Ovary (tissue), 10 donors: ENCODE measurements at places on chromosomes 1 and 21. TPM values are rescaled to one million over a fixed set of nuclear protein-coding genes. Genes with fewer than 3 reads are reported as not detected.

Gene AMIGO1
- 10.0 TPM for total RNA-seq

Gene IFNLR1
- 1.8 TPM for total RNA-seq

Gene ARTN
- total RNA-seq: 0.72 TPM

Gene TCHH
- 0.08 TPM for total RNA-seq

Gene TACSTD2
- total RNA-seq: 10.5 TPM

Gene GREM2
- 0.95 TPM for total RNA-seq

GRCh38 chr1:11535316-11535715 lies 56.4 kb downstream of the DISP3 start:
- DNase-seq: no peak

GRCh38 chr1:46689897-46690296 lies 18.2 kb downstream of the TEX38 start:
- DNase-seq: no peak

DNA sequence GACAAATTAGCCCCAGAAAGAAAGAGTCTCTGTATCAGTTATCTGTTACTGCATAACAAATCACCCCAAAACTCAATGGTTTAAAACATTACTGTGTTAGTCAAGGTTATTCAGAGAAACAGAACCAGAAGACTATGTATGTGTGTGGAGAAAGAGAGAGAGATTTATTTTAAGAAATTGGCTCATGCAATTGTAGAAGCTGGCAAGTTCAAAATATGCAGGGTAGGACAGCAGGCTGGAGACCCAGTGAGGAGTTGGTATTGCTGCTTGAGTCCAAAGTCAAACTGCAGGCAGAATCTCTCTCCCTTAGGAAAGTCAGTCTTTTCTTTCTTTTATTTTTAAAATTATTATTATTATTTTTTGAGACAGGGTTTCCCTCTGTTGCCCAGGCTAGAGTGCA lies 50.2 kb upstream of the TNR start:
- no peak for DNase-seq

DNA sequence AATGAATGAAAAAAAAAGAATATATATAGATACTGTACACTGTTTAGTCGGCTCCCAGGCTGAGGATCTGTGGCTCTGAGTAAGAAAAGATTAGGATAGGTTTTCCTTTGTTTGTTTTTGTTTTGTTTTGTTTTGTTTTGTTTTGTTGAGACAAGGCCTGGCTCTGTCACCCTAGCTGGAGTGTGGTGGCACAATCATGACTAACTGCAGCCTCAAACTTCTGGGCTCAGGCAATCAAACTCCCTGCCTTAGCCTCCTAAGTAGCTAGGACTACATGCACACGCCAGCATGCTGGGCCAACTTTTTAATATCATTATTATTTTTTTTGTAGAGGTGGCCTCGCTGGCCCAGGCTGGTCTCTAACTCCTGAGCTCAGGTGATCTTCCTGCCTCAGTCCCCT lies 87.9 kb upstream of the PTBP2 start:
- no peak for DNase-seq

GRCh38 chr1:107132195-107132594 lies 8.6 kb upstream of the NTNG1 start:
- no peak for DNase-seq

DNA sequence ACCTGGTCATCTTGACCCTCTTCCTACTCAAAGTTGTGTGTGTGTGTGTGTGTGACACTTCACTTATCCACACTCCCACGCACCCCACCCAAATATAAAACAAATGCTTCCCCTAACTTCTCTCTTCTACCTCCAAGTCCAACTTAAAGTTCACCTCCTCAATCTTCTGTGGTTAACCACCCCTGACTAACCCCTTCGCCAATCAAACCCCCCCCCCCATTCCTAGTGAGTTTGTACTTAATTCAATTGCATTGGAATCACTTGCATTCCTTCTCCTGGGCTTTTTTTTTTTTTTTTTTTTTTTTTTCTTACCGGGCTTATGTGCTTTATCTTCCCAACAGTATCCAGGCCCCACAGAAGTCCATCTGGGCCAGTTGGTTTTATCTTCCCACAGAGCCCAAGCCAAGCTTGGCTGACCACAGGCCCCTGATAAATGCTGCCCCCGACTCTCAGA lies 78.4 kb downstream of the CD58 start:
- no peak for DNase-seq

DNA sequence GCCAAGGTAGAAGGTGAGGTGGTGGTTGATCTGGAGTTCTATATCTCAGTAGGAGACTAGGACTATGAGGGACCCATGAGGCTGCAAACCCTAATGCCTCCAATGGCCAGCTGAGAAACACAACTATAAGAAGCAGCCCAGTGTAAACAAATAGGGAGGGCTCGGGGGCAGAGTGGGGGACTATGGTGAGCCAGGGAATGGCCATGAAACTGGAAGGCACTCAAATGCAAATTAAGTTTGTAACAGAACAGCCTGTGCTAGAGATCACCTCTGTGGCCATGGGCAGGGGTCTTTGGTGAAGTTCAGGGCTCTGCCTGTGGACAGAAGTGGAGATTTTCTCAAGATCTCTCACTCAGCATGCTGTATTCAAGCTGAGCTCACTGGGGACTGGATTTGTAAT lies 187.1 kb downstream of the GRIK3 start:
- no peak for DNase-seq

- no peak for DNase-seq
Measured at GRCh38 chr1:207256869-207257268, 64.6 kb upstream of the CD55 start.

GRCh38 chr1:158067662-158068061 lies 74.2 kb downstream of the KIRREL1 start:
- no peak for DNase-seq

GRCh38 chr1:1768249-1768992 lies 9.8 kb downstream of the NADK start:
- DNase-seq: no peak

- peak; percentile 72 for DNase-seq
Measured at GRCh38 chr1:41381692-41382479, 20.7 kb downstream of the FOXO6 start.
